BJ (cell line): ENCODE measurements at places on chromosomes 5 and 9.
A peak's percentile ranks its signal among the peaks of the same experiment; 100 is the strongest.

DNA sequence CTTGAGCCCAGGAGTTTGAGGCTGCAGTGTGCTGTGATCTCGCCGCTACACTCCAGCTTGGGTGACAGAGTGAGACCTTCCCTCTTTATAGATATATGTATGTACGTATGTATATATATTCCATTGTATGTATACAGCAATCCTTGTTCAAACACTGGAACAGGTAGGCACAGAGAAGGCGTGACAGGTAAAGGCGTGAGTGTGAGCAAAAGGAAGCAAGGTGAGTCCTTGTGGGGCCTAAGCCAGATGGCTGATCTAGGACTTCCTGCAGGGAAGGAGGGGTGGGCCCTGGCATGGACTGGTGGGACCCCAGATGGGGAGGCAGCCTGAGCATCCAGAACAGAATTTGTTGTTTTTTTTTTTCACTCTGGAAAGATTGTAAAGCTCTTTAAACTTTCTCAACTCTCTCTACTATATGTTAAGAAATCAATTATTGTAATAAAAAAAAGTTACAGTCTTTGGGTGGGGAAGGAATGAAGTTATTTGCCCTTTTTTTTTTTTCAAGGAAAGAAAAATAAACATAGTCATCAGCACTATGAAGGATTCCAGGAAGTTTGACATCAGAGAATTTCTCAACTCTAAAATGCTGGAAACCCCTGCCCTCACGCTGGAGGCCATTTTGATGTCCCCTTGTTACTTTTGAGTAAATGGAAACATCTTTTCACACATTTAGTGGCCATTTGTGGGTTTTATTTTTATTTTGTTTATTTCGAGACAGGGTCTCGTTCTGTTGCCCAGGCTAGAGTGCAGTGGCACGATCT is 38.9 kb upstream of the STXBP1 start:
- DNase-seq, result peak; percentile 67

DNA sequence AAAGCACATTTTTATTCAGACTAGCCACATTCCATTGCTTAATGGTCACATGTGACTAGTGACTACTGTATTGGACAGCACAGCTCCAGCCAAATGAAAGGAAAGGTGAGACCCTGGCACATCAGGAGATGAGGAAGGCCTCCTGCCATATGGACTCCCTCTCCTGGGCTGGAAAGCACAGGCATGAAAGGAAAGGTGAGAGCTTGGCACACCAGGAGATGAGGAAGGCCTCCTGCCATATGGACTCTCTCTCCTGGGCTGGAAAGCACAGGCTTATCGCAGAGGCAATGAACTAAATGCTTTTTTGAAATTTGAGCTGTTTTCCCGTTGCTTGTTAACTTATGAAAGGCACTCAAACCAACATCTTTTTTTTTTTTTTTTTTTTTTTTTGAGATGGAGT is 144.8 kb upstream of the SLC12A2 start:
- no peak for DNase-seq

DNA sequence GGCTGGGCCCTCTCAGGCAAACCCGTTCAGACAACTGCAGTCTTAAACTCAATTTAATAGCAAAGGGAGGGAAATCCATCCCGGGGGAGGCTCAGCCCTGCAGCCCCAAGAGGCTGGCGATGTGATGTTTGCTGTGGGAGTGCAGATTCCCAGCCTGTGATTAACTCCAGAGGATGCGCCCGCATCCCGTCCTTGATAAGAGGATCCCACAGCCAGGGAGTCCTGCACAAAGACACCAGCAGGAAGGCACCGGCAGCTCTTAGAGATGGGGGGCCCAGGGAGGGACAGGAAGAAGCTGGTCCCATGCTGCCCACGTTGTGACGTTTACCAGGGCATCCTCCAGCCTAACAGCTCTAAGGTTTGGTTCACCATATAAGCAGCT is 64.7 kb downstream of the MRPL36 start:
- no peak for DNase-seq

DNA sequence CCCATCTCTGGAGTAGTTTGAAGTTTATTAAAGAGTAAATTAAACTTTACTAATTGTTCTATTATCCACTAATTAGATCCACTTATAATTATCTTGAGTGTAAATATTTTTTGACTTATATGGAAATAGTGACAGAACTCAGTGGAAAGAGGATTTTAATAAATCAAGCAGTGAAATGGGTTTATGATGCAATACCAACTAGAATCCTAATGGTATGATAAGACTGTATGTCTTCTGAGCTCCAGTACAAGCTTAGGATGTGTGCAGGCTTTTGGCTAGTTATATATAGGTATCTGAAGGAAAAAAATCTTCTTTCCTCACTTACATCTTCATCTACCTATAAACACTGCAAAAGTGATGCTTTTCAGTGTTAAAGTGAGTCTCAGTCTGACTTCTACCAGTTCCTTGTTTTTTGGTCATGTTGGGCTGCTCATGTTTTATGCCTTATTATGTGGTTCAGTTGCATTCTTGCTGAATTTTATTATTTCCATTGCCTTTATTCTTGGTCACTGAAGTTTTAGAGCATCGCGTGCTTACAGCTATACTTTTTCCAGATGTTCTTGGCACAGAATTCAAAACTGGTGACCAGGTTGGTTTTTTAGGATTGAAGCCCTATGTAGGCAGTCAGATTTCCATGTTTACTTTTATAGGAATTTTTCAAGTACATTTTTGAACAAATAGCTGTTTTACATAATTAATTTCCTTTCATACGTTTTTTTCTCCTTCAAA is 30.5 kb downstream of the XRCC4 start:
- DNase-seq, result peak; percentile 27

DNA sequence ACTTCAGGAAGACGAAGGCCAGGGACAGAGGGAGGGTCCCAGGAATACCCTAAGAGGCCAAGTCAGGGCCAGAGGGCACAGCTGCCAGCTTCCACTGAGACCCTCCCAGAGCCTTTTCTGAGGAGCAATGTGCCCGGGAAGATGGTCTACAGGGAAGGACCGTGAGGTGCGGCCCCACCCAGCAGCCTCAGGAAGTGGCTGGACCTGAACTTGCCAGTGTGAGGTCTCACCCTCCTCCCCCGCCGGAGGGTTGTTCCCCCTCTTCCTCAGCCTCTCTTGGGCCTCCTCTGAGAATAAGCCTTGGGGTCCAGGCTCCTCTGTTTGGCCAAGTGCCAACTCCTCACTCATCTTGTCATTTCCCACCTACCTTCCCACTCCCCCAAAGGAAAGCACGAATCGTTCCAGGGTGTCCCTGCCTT is 13.4 kb upstream of the SLC25A51 start:
- no peak for DNase-seq

GRCh38 chr5:26843677-26844076 is 194.7 kb downstream of the CDH9 start:
- DNase-seq, result no peak

DNA sequence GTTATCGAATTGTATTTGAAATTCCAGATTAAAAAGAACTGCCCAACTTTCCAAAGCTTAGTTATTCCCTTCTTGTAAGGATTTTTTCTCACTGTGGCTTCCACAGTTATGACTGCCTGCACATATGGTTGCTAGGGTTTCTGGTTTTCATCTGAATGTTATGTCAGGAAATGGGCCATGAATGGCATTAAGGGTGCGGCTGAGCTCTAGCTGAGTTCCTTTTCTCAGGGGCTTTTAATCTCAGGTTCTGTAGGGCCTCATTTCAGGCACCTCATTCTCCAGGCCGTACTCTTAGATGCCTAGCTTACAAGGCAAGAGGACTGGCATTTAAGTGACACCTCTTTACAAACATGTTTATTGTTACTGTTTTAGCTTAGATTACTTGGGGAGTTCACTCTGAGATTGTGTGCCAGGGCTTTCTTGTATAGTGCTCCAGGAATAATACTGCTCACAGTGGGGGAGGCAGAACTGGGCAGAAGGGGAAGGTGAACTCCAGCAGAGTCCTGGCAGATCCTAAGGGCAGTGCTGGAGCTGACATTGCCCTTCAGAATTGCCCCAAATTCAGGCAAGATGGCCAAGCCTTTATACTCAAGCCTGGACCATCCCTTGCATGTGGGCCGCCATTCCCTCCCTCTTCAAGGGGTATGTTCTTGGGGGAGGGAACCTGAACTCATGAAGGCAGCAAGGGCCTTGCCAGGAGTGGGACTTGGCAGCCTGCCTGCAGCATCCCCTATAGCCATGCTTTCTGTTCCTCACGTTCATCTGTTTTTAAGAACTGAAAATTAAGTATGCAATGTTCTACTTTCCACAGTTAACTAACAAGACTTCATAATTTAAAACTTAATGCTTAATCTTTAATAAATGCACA is 111.5 kb downstream of the KDM4C start:
- no peak for DNase-seq

- DNase-seq, result no peak
Measured at GRCh38 chr5:37272511-37272910, 23.3 kb upstream of the CPLANE1 start.

DNA sequence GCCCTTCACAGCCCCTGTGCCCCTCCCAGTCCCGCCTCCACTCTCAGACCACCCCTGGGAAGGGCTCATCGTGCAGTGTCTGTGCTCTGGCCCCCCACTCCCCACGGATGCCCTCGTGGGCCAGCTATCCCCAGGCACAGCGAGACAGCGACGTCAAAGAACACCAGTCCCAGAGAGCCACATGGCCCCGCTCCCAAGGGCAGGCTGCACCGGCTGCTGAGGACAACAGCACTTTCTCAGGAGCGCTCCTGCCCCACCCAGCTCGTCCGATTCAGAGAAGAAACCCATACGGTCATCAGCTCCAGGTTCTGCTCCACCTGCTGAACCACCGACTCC is 4.8 kb upstream of the SNAPC4 start:
- DNase-seq, result no peak

DNA sequence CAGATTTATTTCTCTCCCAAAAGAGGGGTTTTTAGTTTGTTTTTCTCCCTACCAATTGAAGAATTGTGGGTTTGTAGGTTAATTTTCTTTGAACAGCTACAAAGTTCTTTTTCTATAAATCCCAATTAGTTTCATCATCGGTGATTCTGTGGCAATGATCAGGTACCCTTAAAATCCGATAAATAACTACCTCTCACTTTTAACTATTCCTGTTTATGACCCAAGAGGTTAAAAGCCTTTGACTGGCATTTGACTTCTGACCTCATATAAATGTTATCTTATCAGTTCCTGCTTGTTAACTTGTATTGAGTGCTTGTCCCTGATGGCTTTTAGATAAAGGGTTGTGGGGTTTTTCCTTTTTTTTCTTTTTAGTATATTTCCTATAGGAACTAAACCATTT is 124.4 kb upstream of the TMEM161B start:
- no peak for DNase-seq

GRCh38 chr5:158116965-158117364 is 258.0 kb upstream of the CLINT1 start:
- DNase-seq, result no peak

- DNase-seq, result no peak
Measured at GRCh38 chr5:143987751-143988560, 176.0 kb downstream of the HMHB1 start.

DNA sequence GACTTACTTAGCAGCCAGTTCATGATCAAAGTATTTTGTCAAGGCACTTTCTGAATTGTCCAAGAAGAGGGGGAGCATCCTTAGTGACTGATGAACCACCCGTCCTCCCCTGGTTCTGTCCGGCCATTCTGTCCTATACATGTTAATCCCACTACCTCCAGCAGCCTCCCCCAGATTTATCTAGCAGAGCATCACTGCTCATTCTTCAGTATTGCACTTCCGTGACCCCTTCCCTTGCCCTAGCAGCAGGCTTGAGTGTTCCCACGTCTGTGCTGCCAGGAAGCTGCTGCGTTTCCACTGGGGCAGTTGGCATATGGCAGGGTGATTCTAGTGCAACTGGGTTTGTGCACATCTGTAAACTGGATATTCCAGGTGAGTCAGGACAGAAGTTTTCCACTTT is 4.5 kb downstream of the GLDC start:
- no peak for DNase-seq

- DNase-seq, result no peak
Measured at GRCh38 chr5:133252133-133252480, 200.3 kb downstream of the HSPA4 start.

- no peak for DNase-seq
Measured at GRCh38 chr5:91850031-91850430, 466.9 kb upstream of the ARRDC3 start.

- no peak for DNase-seq
Measured at GRCh38 chr9:138028596-138028995, 151.0 kb downstream of the CACNA1B start.

DNA sequence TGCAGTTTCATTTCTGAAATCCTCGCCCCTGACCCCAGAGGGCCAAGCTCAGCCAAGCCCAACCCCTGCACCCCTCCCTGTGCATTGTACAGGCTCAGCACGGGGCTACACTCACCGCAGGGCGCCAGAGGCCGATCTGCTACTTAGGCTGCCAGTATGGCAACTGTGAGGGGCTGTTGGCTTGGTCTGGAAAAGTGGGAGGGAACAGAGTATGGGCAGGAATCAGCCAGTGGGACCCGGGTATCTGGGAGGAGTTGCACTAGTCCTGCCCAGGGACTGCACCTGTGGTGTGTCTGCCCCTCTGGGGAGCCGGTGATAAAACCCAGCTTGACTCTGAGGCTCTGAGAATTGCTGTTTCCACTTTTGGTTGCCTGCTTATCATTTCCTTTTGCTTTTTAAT is 167.4 kb upstream of the KIF2A start:
- no peak for DNase-seq

- DNase-seq, result no peak
Measured at GRCh38 chr9:133791735-133792649, 53.8 kb upstream of the SARDH start.

DNA sequence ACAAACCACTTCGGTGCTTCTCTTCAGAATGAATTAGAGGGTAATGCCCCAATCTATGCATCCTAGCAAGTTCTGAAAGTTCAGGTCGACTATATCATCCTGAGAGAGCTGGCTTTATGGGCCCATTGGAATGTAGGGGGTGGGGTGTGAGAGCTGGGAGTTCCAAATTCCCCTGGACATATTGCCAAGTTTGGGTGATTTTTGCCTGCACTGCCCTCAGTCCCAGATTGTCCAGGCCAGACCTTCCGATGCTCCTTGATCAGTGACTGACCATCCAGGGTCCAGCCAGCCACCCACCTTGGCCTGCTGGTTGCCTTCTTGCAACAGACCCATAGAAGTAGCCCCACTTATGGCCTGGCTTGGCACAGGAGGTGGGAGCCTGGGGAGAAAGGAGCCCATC is 47.8 kb upstream of the CXCL14 start:
- no peak for DNase-seq

DNA sequence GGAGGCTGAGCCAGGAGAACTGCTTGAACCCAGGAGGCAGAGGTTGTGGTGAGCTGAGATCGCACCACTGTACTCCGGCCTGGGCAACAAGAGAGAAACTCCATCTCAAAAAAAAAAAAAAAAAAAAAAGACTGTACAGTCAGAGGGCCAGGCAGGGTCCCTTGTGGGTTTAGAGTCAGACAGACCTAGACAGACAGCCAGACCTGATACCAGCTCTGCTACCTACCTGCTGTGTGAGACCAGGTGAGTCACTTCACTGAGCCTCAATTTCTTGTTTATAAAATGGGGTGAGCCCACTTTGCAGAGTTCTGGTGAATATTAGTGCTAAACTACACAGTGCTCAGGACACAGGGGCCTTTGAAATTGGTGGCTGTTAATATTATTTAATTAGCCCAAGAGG is 19.7 kb downstream of the TRIM14 start:
- DNase-seq, result no peak

GRCh38 chr9:69637817-69638200 is 34.4 kb downstream of the APBA1 start:
- DNase-seq, result peak; percentile 24

GRCh38 chr5:112895682-112896081 is 26.3 kb downstream of the REEP5 start:
- no peak for DNase-seq

- no peak for DNase-seq
Measured at GRCh38 chr9:113720495-113720894, 155.6 kb upstream of the ZNF618 start.
